Mesenchymal stem cell (in vitro differentiated cells and primary cell): ENCODE measurements at places on chromosomes 2 and 18.

- no peak overlapping the region for H3K27ac ChIP-seq
- H3K27me3 ChIP-seq, result no peaks in the 10 kb centered on the region
- peak; percentile 51 for DNase-seq
- no peaks in the 10 kb centered on the region for H3K36me3 ChIP-seq
- H3K4me3 ChIP-seq, result no peak overlapping the region
- peaks cover 9% of the 10 kb centered on the region for H3K4me1 ChIP-seq
These were observed 22.4 kb upstream of the PMAIP1 start for GRCh38 chr18:59877361-59877760.

- H3K4me1 ChIP-seq, result peaks cover 1% of the 10 kb centered on the region
- no peak for DNase-seq
- no peaks in the 10 kb centered on the region for H3K36me3 ChIP-seq
- H3K4me3 ChIP-seq, result no peak overlapping the region
- H3K27me3 ChIP-seq, result no peaks in the 10 kb centered on the region
- H3K27ac ChIP-seq, result no peak overlapping the region
These were observed 136.7 kb downstream of the ACKR3 start for GRCh38 chr2:236706288-236706687.

GRCh38 chr18:45749918-45750689, 26.1 kb downstream of the SLC14A1 start:
- no peak for DNase-seq
- no peak overlapping the region for H3K4me3 ChIP-seq
- H3K27ac ChIP-seq, result peak overlapping the region; percentile 76
- H3K27me3 ChIP-seq, result no peaks in the 10 kb centered on the region
- H3K36me3 ChIP-seq, result peaks cover 35% of the 10 kb centered on the region

DNA sequence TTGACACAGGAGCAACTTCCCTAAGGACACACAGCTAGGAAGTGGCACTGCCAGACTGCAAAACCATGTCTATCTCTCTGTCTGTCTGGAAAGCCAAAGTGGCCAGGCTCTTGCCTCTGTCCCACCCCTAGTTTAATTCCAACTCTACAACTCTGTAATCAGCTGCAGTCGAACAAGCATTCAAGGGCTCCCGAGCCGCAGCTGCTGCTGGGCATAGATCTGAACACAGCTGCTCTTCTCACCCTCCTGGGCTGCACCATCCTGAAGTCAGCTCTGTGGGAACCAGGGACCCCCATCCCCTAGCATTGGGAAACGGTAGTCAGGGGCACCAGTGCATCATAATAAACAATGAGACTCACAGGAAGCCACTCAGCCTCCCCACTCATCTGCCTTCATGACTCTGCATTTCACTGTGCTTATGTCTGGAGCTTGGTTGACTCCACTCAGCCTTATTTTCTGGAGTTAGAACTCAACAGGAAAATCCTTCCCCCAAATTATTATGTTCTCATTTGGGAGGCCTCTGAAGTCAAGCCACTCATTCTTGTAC, 44.4 kb upstream of the TMEM163 start:
- no peaks in the 10 kb centered on the region for H3K36me3 ChIP-seq
- H3K27me3 ChIP-seq, result peaks cover 11% of the 10 kb centered on the region
- no peak overlapping the region for H3K4me3 ChIP-seq
- no peak overlapping the region for H3K27ac ChIP-seq

DNA sequence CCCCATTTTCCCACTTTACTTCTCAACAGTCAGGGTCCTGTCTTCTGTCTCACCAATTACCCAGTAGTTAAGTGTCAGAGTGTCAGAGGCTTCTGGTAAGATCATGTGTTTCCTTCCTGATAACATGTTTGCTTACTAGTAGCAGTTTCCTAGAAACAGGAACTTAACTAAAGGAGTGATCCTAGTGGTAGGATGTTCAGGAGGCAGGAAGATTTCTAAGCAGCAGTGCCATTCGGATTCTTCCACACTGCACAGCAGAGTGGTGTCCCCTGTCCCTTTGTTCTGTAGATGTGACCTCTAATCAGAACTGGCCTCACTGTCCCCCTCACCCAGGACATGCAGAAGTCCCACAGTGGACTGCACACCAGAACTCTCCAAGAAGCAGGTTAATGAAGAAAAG, 221.8 kb upstream of the OSR1 start:
- DNase-seq, result peak; percentile 78
- no peaks in the 10 kb centered on the region for H3K27me3 ChIP-seq
- H3K4me3 ChIP-seq, result no peak overlapping the region
- H3K27ac ChIP-seq, result peak overlapping the region; percentile 9
- H3K4me1 ChIP-seq, result peaks cover 8% of the 10 kb centered on the region

DNA sequence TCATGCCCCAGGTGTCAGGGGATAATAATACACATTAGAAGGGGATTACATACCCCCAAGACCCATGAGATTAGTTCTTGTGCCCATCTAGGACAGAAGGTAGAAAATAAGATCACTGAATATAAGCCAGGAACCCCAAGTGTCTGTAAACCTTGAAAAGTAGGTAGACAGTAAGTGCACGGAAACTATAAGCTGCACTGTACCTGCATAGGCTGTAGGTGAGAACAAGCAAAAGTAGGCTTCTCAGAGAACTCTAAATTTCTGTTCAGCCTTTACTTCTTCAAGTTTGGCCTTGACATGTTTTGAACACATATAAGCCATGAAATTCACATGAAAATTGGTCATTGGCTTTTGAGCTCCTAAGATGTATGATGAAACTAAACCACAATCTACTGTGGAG, 113.0 kb upstream of the FSIP2 start:
- no peaks in the 10 kb centered on the region for H3K36me3 ChIP-seq
- DNase-seq, result no peak
- no peak overlapping the region for H3K4me3 ChIP-seq
- H3K27me3 ChIP-seq, result no peaks in the 10 kb centered on the region
- H3K27ac ChIP-seq, result no peak overlapping the region
- no peaks in the 10 kb centered on the region for H3K4me1 ChIP-seq

DNA sequence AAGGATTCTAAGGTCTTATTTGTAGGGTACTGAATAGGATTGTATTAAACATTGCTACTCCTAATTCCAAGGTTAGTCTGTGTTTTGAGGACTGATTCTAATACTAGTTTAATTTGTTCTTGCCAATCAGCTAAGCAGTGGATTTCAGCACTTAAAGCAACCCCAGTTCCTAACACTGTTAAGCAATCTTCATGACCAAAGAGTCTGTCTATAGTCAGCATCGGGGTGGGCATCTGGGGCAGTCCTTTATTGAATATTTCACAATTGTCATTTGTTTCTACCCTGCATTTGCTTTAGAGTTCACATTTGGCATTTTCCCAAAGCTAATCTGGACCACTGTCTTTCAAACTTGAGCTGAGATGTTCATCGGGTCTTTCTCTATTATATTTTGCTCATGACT, 248.0 kb upstream of the TANK start:
- H3K4me3 ChIP-seq, result no peak overlapping the region
- no peaks in the 10 kb centered on the region for H3K27me3 ChIP-seq
- no peaks in the 10 kb centered on the region for H3K36me3 ChIP-seq
- H3K4me1 ChIP-seq, result no peaks in the 10 kb centered on the region
- no peak overlapping the region for H3K27ac ChIP-seq

- H3K4me3 ChIP-seq, result no peak overlapping the region
- H3K36me3 ChIP-seq, result no peaks in the 10 kb centered on the region
- DNase-seq, result peak; percentile 9
- peaks cover 20% of the 10 kb centered on the region for H3K4me1 ChIP-seq
- H3K27me3 ChIP-seq, result peaks cover 77% of the 10 kb centered on the region
These were observed 1.9 kb downstream of the PRSS56 start for GRCh38 chr2:232521959-232522622.

DNA sequence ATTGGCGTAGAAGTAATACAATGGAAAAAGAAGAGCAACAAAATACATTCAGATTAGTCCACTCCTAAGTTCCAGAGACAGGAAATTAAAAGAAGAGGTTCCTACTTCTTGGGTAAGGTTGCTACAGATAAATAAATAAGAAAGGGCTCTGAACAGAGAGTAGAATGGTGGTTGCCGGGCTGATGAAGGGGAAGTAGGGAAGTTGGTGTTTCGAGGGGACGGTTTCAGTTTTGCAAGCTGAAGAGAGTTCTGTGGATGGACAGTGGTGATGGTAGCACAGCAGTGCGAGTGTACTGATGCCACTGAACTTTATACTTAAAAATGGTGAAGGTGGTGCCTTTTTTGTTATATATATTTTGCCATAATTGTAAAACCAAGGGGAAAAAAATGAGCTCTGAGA, 48.2 kb downstream of the CABYR start:
- no peak for DNase-seq
- H3K27me3 ChIP-seq, result no peaks in the 10 kb centered on the region
- H3K4me1 ChIP-seq, result peaks cover 5% of the 10 kb centered on the region
- no peak overlapping the region for H3K4me3 ChIP-seq
- H3K27ac ChIP-seq, result no peak overlapping the region
- peaks cover 5% of the 10 kb centered on the region for H3K36me3 ChIP-seq

- H3K27me3 ChIP-seq, result no peaks in the 10 kb centered on the region
- H3K36me3 ChIP-seq, result no peaks in the 10 kb centered on the region
- no peak overlapping the region for H3K4me3 ChIP-seq
- H3K4me1 ChIP-seq, result no peaks in the 10 kb centered on the region
- H3K27ac ChIP-seq, result no peak overlapping the region
- no peak for DNase-seq
These were observed 21.6 kb upstream of the LYPD1 start for GRCh38 chr2:132691556-132691955.

GRCh38 chr2:164896226-164896625, 54.6 kb upstream of the COBLL1 start:
- peaks cover 3% of the 10 kb centered on the region for H3K4me1 ChIP-seq
- no peak overlapping the region for H3K4me3 ChIP-seq
- DNase-seq, result peak; percentile 31
- no peaks in the 10 kb centered on the region for H3K36me3 ChIP-seq
- no peaks in the 10 kb centered on the region for H3K27me3 ChIP-seq

DNA sequence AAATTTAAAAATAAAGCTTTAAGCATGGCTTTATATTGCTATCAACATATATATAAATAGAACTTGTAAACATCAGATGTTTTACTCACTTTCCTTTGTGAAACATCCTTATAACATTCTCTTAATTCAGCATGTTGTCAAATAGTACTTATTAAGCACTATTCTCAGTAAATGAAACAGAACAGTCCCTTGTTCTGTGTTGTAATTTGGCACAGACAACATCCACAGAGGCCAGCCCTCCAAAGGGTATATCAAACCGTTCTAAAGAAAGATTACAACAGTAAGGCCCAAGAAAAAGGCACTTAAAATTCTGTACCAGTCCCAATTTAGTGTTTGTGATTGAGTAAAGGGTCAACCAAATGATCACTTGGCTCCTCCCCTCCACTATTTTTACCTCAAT, 46.0 kb downstream of the GAREM1 start:
- no peak overlapping the region for H3K27ac ChIP-seq
- H3K4me3 ChIP-seq, result no peak overlapping the region
- H3K4me1 ChIP-seq, result peaks cover 2% of the 10 kb centered on the region

- peaks cover 28% of the 10 kb centered on the region for H3K4me1 ChIP-seq
- no peak overlapping the region for H3K4me3 ChIP-seq
- H3K36me3 ChIP-seq, result no peaks in the 10 kb centered on the region
- peaks cover 3% of the 10 kb centered on the region for H3K27me3 ChIP-seq
These were observed 43.1 kb downstream of the TNS1 start for GRCh38 chr2:217959723-217960122.

DNA sequence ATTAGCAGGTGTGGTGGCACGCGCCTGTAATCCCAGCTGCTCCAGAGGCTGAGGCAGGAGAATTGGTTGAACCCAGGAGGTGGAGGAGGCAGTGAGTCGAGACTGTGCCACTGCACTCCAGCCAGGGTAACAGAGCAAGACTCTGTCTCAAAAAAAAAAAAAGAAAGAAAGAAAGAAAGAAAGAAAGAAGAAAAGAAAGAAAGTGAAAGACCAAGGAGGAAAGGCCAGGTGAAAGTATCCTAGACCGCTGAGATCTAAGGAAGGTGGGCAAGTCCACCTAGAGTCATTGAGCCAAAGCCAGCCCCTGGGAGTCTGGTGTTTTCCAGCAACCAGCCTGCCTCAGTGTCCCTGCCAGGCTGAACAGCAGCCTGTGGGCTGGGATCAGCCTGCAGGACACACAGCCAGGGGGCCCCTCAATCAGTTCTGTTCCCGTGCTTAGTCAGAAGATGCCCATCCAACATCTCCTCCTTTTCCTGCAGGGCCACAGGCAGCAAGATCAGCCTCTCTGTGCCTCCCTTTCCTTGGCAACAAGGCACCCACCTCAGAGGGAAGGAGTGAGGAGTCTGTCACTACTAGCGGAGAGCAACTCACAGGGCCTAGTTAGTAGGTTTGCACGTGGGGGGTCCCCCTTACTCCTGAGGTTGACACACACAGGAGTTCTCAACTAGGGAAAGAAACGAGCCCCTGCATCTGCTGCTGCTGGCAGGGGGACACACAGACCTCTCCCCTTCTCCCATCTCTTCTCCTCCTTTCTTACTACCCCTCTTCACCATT, 64.1 kb downstream of the SMAD7 start:
- no peak overlapping the region for H3K27ac ChIP-seq
- DNase-seq, result no peak
- H3K36me3 ChIP-seq, result no peaks in the 10 kb centered on the region
- H3K4me3 ChIP-seq, result no peak overlapping the region
- peaks cover 14% of the 10 kb centered on the region for H3K4me1 ChIP-seq

GRCh38 chr2:81901017-81901416, 1596.5 kb upstream of the LRRTM1 start:
- H3K27ac ChIP-seq, result no peak overlapping the region
- no peak for DNase-seq
- no peaks in the 10 kb centered on the region for H3K36me3 ChIP-seq
- H3K4me1 ChIP-seq, result no peaks in the 10 kb centered on the region

DNA sequence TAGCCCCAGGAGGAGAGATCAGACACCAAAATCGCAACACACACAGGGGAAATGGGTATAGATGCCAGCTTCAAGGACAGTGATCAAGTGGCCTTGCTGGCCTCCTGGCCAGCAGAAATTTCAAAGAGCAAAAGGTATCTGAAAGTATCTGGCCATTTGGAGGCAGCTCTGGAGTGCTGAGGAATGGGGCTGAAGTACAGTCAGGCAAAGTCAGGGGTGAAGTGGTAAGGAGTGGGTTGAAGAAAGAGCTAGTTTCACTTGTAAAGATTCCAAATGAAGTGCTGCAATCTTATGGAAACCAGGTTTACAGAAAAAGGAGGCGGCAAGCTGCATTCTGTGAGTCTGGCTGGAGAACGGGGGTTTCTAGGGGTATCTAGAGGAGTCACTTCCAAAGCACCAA, 19.2 kb upstream of the PCBP1 start:
- peaks cover 51% of the 10 kb centered on the region for H3K36me3 ChIP-seq
- DNase-seq, result no peak
- H3K27me3 ChIP-seq, result no peaks in the 10 kb centered on the region
- peaks cover 6% of the 10 kb centered on the region for H3K4me1 ChIP-seq

- no peaks in the 10 kb centered on the region for H3K36me3 ChIP-seq
- H3K27me3 ChIP-seq, result no peaks in the 10 kb centered on the region
- H3K4me3 ChIP-seq, result no peak overlapping the region
- peaks cover 2% of the 10 kb centered on the region for H3K4me1 ChIP-seq
- no peak overlapping the region for H3K27ac ChIP-seq
These were observed 849.9 kb downstream of the RNF144A start for GRCh38 chr2:7766978-7767565.
